Activated CD4-positive, alpha-beta T cell treated with anti-CD3 and anti-CD28 coated beads for 1 hour (primary cell): ENCODE measurements at places on chromosomes 1 and 21.

GRCh38 chr1:111234866-111235265, 7.4 kb downstream of the CHI3L2 start:
- DNase-seq: no peak

- no peak for DNase-seq
Observed at GRCh38 chr21:24217151-24217550, 1390.1 kb downstream of the MRPL39 start.

DNA sequence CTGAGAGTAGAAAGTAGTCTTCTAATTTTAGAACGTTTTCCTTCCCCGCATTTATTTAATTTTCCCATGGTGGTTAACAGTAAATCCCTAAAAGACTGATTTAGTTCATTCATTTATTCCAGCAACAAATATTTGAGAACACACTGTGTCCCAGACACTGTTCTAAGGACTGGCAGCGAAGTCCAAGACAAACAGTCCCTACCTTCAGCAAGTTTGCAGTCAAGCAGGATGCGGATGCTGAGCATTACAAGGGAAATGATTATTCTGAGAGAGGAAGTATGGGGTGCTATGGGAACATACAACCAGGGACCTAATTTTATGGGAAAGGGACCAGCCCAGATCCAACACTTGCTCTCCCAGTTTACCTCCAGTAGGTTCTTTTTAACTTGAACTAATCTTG, 1.2 kb upstream of the C1orf74 start:
- DNase-seq: no peak

GRCh38 chr21:43306391-43306790, 120.5 kb downstream of the SIK1 start:
- DNase-seq: no peak

GRCh38 chr1:12556368-12556930, 61.6 kb downstream of the DHRS3 start:
- DNase-seq: no peak

DNA sequence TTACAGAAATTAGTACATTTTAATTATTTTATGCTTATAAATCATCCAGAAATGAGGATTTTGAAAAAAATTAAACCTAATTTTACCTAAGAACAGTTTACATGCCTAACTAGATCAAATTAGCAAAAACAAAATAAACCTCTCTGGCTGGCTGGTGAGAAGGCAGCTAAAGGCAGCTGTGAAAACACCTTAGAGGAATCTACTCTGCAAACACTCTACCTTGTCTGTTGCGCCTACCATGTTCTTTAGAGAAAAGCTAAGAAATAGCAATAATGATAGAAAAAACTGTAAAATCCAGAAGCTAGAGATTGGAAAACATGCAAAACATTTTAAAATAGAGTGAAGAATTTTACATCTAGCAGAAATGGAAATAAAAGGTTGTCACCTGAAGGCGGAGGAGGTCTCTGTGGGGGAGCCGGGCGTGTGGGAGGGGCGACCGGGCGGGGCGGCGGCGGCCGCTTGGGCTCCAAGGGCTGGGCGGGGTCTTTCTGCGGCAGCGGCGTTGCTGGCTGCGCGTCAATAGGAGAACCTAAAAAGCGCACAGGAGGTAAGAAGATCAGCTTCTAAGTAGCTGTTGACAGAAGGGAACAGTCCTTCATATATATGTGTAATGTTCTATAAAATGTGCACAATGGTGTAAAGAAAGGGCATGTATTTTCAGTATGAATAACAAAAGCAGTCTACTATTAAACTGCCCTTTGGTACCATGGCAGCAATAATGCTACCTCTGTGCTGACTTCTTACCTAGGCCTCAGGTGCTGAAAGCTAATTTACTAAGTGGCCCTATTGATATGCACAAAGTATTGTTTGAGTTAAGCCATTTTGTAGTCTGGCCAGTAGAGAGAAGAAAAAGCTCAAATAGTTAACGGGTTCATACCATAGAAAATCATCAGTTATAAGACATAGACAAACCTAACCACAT, 33.3 kb upstream of the CFAP298 start:
- DNase-seq: no peak

DNA sequence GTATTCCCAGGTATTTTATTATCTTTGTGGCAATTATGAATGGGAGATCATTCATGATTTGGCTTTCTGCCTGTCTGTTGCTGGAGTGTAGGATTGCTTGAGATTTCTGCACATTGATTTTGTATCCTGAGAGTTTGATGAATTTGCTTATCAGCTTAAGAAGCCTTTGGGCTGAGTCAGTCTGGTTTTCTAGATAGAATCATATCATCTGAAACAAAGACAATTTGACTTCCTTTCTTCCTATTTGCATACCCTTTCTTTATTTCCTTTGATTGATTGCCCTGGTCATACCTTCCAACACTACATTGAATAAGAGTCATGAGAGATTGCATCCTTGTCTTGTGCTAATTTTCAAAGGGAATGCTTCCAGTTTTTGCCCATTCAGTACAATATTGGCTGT, 8.0 kb downstream of the OR2L3 start:
- no peak for DNase-seq

GRCh38 chr21:27636656-27637055, 669.8 kb upstream of the ADAMTS5 start:
- DNase-seq: no peak

DNA sequence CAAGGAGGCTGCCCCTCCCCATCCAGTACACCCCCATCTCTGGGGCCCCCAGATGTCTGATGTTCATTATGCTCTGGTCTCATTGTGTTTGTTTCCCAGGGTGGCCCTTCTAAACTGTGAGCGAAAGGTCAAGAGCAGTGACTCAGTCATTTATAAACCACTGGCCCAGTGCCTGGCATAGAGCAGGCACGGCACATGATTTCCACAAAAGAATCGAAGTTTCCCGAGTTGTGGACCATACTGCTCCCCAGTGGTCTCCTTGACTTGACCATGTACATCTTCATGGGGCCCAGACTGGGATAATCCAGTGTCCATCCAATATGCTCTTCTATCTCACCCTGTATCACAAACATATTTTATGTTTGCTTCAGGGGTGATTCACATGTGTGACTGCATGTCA, 153.3 kb downstream of the NR5A2 start:
- no peak for DNase-seq

GRCh38 chr1:26078286-26079177, 11.1 kb upstream of the TRIM63 start:
- no peak for DNase-seq

GRCh38 chr21:46145159-46145839, 10.1 kb downstream of the FTCD start:
- DNase-seq: no peak

DNA sequence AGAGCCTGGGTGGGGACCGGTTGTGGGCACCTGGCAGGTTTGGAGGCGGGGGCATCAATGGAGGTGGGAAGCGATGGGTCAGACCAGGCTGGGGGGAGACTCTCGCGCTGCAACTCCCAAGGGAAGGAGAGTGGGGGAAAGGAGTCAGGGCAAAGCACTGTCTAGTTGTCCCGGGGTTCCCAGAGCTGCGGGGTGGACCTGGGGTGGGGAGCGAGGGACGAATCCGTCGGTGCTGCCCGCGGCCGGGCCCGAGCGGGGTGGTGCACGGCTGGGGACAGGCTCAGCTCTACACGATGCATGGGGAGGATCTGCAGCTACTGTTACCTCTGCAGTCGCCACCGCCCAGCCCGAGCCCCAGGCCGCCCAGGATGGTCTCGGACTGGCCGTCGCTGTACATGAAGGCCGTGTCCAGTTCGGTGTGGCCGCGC, 427 bp downstream of the AKR7A2 start:
- DNase-seq: no peak

DNA sequence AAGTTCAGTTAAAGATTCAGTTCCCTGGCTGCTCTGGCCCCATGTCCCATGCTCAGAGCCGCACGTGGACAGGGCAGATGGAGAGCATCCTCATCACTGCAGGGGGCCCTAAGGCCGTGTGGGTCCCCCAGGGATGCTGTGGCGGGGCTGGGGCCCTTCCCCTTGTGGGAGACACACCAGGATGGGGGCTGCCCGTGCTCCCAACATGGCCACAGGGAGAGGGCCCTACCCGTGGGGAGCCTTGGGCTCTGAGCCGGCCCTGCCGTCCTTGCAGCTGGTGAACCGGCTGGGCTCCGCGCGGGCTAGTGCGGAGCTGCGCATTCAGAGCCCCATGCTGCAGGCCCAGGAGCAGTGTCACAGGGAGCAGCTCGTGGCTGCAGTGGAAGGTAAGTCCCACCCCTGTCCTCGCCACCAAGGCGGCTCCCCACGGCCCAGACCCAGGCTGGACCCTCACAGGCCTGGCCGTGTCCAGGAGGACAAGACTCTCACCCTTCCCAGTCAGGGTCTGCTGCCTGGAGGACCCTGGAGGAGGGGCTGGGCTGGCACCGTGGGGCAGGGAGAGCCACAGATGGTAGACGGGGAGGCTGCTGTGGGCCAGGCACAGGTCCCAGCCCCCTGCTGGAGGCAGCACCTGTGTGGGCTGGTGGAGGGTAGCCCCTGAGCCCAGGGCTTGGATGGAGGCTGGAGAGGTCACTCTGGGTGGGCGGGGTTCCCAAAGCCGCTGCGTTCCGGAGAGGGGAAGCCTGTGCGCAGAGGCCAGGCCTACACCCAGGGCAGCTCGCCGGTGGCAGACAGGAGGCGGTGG, 53.8 kb downstream of the TRIM11 start:
- no peak for DNase-seq

DNA sequence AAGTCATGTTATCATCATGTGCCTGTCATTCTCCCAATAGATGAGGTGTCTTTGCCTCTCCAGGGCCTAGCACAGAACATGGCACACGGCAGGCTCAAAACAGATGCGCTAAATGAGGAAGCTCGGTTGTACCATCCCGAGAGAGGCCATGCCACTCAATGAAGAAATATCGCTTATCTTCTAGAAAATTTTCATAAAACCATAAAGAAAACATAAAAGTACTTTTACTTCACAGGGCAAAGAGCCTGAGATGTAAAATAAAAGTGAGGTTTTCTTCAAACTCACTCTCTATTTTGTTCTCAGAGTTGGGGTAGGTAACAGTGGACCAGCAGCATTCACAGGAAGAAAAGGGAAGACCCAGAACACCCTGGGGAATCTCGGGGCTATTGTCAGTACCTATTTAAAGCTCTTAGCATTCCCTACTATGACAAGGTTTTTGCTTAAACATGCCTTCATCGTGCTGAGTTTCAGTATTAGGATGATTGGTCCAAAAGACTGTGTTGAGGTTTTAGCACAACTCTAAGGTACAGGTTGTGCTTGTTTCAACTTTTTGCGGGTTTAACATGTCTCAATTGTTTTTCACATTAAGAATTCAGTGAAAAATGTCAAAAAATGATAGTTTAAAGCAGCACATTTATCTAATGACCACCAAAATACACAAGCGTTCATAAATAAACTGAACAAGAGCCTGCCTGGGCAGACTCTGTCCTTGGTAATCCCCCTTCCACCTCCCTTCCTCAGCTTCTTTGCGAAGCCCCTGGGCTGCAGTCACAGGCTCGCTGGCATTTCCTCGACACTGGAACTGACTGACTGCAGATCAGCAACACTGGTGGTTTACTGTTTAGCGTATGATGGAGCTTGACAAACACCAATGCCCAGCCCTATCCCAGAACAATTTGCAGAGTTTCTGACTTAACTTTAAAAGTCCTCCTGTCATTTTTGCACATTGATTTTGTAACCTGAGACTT, 55.6 kb downstream of the COQ8A start:
- no peak for DNase-seq

GRCh38 chr1:70317087-70317486, 37.4 kb downstream of the ANKRD13C start:
- no peak for DNase-seq

- DNase-seq: no peak
Observed at GRCh38 chr1:234507626-234508387, 28.8 kb upstream of the TARBP1 start.
